ENCODE measurements at places on chromosomes 12 and 14.
A peak's percentile ranks its signal among the peaks of the same experiment; 100 is the strongest.

DNA sequence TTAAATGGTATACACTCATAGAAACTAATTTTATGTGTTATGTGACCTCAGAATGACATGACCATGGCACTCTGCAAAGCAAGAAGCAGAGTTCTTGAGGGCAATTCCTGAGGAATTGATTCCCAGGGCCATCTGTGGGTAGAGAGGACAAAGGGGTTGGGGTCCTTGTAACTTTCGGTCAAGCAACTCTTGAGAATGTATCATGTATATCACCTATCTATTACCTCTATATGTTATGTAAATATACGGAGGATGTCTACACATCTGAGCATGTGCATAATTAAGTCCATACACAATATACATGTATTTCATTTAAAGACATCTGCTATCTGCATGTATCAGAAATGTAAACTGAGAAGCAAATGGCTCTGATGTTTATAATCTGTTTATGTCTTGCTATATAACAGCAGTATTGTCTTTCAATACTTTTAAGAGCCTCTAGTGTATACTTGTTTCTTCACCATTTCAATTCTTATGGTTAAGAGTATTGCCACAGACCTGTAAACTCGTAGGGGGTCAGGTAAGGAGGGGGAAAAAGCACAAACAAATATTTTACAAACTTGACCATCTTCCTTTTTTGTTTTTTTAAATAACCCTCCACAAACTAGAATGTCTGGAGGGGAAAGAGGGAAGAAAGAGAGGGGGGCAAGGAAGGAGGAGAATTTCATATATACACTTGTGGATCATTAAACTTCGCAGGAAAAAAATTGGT lies 4.5 kb downstream of the FOXA1 start:
- no peak for DNase-seq

- no peak for DNase-seq
These were observed 2.7 kb downstream of the MED13L start for GRCh38 chr12:116274551-116275375.

- peak; percentile 99 for DNase-seq
These were observed 64.9 kb upstream of the STRN3 start for GRCh38 chr14:31090883-31091764.

GRCh38 chr12:80086025-80086424 lies 13.3 kb upstream of the OTOGL start:
- DNase-seq, result no peak

DNA sequence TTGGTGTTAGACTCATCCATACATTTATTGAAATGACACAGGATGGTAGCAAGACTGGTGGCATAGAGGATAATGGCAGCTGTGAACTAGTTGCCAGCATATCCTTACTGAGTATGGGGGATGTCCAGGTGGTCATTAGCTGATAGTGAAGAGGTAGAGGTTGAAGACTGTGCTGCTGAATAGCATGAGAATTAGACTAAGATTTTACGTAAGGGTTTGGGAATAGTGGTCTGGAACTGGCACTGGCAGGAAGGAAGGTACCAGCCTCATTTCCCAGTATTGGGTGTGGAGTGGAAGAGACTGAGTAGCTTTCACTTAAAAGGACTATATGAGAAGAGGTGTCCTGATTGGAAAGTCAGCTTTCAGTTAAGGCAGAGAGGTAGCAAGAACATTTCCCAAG lies 6.5 kb downstream of the ERC1 start:
- no peak for DNase-seq

GRCh38 chr12:126627596-126627995 lies 1562.4 kb downstream of the AACS start:
- DNase-seq, result no peak

DNA sequence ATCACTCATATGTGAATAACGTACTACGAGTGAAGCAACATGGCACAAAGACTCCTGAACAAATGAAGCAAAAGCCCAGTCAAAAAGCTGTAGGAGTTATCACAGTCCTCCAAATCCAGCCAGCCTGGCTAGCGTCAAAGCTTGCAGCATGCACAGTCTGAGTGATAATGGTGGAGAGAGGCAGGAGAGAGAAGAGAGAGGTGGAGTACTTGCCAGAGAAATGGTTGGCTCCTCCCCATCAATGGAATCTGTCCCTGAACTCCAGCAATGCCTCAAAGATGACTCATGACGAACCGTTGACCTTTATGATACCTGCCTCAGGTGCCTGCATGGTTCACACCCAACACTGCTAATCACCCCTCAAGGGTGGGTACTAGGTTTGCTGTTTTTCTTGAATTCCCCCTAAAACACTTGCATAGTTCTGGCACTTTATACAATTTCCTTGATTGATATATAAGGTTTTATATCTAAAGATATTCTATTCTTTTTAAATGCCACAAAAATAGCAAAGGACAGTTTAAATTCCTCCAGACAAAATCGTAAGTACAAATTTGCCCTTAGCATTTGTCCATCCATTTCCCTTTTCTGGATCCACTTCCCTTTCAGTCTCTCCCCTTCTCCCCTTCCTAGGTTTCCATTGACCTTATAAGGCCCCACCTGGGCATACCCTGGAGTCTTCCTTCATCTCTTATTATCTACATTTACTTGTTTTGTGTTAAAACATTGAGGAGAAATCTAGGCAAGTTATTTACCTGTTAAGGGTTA lies 10.2 kb downstream of the ARHGDIB start:
- no peak for DNase-seq

DNA sequence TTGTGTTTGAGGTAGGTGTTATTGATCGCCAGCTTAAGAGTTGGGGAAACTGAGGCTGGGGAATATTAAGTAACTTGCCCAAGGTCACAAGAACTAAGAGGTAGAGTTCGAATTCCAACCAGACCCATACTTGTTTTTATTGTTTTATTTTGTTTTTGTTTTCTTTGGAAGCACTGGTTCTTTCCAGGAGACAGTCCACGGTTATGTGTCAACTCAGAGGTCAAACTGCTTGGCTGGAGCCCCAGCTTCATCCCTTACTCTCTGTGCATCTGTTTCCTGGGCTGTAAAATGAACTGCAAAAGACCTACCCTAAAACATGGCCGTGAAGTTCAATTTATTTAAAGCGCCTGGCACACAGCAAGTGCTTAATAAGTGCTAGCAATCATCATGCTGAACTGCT lies 74.4 kb upstream of the MAP1LC3B2 start:
- DNase-seq, result no peak

DNA sequence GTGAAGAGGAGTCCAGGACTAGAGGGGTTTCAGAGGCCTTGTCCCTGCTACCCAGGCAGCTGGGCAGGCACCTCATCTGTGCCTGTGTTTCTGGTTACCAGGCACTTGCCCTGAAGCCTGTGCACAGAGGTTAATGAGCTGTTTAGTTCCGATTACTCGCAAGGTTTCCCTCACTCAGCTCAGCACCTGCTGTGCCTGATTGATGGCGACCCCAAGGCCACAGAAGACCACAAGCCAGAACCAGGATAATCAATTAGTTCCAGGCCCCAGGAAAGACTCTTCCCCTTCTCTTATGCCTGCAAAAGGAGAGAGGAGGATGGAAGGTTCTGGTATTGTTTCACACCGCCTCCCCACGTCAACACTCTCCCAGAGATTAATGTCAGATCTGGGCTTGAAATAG lies 88.8 kb upstream of the NOS1 start:
- no peak for DNase-seq

GRCh38 chr12:46237371-46238045 lies 31.3 kb downstream of the SLC38A1 start:
- peak; percentile 76 for DNase-seq

- no peak for DNase-seq
These were observed 3.5 kb upstream of the KLRD1 start for GRCh38 chr12:10304161-10304574.

- DNase-seq, result no peak
These were observed 39.5 kb downstream of the GALNT16 start for GRCh38 chr14:69299286-69300035.

GRCh38 chr12:122937622-122938091 lies 28.6 kb downstream of the ABCB9 start:
- DNase-seq, result peak; percentile 26

GRCh38 chr12:27652174-27652763 lies 44.0 kb upstream of the REP15 start:
- peak; percentile 59 for DNase-seq

DNA sequence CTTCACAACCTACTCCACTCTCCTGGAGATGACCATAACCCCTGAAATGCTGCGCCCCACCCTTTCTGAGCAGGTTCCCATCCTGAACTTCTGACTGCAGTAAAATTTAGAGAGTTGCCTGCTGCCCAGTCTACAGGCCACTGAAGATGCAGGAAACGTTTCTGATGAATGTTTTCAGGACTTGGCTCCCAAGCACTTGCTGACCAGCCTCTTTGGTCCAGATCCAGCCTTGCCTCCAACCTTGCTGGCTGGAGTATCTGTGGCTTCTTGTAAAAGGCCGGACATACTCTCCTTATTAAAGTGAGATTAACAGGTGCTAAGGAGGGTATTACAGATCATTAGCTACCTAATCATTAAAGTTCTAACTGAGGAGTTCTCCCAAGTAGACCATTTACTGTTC lies 70.3 kb upstream of the STXBP6 start:
- no peak for DNase-seq

DNA sequence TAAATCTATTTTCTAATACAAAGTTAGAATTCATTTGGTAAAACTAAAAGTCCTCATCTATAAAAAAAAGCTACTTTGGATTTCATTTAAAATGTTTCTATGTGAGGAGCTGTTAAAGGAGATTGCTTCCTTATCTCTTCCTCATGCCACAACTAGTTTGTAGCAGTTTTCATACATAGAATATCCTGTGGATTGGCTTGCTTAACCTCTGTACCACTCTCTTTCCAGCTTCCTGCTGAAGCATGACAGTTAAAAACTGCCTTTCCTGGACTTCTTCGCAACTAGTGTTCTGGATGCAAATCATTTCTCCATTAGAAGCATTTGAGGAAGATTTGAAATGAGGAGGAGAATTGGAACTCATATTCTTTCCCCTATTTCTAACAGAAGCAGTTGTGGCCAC lies 49.6 kb downstream of the ST8SIA1 start:
- DNase-seq, result no peak

GRCh38 chr14:73452341-73453186 lies 5.8 kb downstream of the NUMB start:
- DNase-seq, result peak; percentile 61

DNA sequence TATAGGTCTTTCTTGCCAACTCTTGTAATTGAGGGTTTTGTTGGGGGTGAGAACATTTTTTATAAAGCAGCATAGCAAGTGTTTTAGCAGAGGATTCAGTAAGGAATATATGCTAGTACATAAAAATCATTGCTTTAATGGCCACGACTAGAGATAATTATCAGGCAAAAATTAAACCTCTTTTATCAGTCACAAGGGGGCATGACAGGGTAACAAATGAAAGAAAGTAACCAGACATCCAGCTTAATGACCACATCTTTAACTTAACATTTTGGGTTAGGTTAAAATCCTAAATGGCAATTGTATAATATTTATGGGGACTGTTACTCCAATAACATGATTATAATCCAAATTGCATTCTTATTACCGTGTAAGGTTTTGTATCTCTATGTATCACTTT lies 119.6 kb downstream of the LRRIQ1 start:
- DNase-seq, result no peak

Data from inflammatory macrophage treated with lipopolysaccharide for 4 hours (primary cell).